Neuronal stem cell (in vitro differentiated cells): ENCODE measurements at places on chromosomes 12 and 14.
A peak's percentile ranks its signal among the peaks of the same experiment; 100 is the strongest.

GRCh38 chr12:31342286-31342685, 16.3 kb upstream of the SINHCAF start:
- H3K4me3 ChIP-seq = no peak overlapping the region
- DNase-seq = no peak
- H3K36me3 ChIP-seq = no peaks in the 10 kb centered on the region
- no peaks in the 10 kb centered on the region for H3K27me3 ChIP-seq

GRCh38 chr12:79932357-79932756, 2.5 kb downstream of the PPP1R12A start:
- H3K27me3 ChIP-seq = no peaks in the 10 kb centered on the region
- no peak for DNase-seq
- no peak overlapping the region for H3K27ac ChIP-seq
- peak overlapping the region; percentile 97 for H3K4me3 ChIP-seq
- H3K36me3 ChIP-seq = peaks cover 11% of the 10 kb centered on the region

- no peaks in the 10 kb centered on the region for H3K27me3 ChIP-seq
- no peak overlapping the region for H3K4me3 ChIP-seq
- H3K4me1 ChIP-seq = no peaks in the 10 kb centered on the region
- no peak overlapping the region for H3K27ac ChIP-seq
Observed at GRCh38 chr12:109680264-109681005, 33.2 kb upstream of the FAM222A start.

DNA sequence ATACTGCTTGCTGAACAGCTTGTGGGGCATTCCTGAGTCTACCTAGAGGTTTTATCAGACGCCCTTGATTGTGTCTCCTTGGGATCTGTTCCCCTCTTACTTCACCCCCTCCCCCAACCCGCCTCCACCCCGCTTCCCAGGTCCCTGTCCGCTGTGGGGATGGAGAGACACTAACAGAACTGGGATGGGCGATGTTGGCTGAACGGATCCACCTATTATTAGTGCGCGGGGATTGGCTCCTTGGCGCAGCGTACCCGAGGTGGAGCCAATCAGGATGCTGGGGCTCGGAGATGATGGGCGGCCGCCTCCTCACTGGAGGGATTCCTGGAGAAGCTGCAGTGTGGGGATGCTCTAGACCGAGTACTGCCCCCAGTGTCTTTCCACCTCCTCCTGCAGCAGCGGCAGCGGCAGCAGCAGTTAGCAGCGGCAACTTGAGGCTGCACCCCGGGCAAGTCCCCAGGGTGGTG, at the start of gene SYT1:
Gene SYT1, plus strand, starts transcription at position 372 of the 467 bp plus-strand sequence.
- peak within 1 kb of the TSS; percentile 78 for H3K4me3 ChIP-seq
- DNase-seq = peak; percentile 85
- peaks cover 2% of the 10 kb centered on the region for H3K4me1 ChIP-seq
- peak within 1 kb of the TSS; percentile 90 for H3K27ac ChIP-seq
- H3K36me3 ChIP-seq = no peaks in the 10 kb centered on the region

GRCh38 chr12:54958048-54958658, 26.4 kb downstream of the TESPA1 start:
- H3K4me3 ChIP-seq = no peak overlapping the region
- DNase-seq = peak; percentile 63
- H3K27ac ChIP-seq = no peak overlapping the region
- no peaks in the 10 kb centered on the region for H3K27me3 ChIP-seq
- H3K4me1 ChIP-seq = peaks cover 3% of the 10 kb centered on the region

DNA sequence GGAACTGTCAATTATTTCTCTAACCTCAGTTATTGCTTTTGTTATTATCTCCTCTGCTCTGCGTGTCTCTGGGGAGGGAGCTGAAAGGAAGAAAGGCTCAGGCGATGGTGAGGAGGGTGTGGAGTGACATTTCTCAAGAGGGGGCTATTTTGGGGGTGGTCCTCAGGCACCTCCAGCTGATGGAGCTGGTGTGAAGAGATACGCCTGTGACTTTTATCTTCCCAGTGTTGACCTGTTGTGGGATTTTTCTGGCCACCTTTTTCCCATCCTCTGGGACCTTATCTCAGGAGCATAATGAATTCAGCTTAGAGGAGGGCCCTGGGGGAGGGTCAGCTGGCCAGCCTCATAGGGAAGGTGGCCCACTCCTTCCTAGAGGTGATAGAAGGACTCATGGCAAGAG, 26.4 kb downstream of the KCNA5 start:
- H3K27ac ChIP-seq = no peak overlapping the region
- no peak for DNase-seq
- no peak overlapping the region for H3K4me3 ChIP-seq
- no peaks in the 10 kb centered on the region for H3K36me3 ChIP-seq
- peaks cover 5% of the 10 kb centered on the region for H3K27me3 ChIP-seq
- peaks cover 14% of the 10 kb centered on the region for H3K4me1 ChIP-seq

- no peaks in the 10 kb centered on the region for H3K27me3 ChIP-seq
- no peak overlapping the region for H3K4me3 ChIP-seq
- peaks cover 2% of the 10 kb centered on the region for H3K4me1 ChIP-seq
- H3K27ac ChIP-seq = no peak overlapping the region
- H3K36me3 ChIP-seq = no peaks in the 10 kb centered on the region
- DNase-seq = no peak
Observed at GRCh38 chr12:25794571-25794970, 163.9 kb upstream of the RASSF8 start.

DNA sequence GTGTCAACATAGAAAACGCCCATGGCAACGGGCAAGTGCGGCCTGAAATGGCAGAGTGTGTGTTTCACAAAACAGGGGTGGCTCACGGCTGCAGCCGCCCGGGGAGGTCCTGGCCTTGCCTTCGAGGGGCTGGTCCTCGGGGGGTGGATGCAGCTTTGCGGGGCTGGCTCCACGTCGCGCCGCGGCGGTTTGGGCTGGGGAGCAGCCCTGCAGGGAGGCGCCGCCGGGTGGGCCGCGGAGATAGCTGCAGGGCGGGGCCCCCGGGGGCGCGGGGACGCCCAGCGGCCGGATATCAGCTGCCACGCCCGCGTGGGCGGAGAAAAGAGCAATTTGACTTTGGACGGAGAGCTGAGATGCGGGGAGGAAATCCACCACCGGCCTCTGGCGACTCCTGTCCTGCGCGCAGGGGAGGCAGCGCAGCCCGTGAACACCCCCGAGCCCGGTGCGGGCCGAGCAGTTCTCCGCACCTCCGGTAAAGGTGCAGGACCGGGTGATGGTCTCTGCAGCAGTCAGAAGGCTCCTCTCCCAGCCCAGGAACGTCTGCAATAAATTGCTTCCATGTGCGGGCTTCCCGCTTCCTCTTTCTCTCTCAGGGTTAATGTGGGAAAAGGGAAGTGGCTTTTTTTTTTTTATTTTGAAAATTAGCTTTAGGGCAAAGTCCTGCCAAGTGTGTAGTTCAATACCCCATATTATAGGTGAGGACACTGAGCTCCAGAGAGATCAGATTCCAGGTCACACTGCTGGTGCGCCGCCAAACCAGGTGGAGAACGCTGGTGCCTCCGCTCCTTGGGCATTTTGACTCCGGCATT, 110.5 kb downstream of the ARF6 start:
- peak overlapping the region; percentile 33 for H3K4me3 ChIP-seq
- peaks cover 7% of the 10 kb centered on the region for H3K4me1 ChIP-seq
- H3K27me3 ChIP-seq = peaks cover 83% of the 10 kb centered on the region
- DNase-seq = peak; percentile 29

DNA sequence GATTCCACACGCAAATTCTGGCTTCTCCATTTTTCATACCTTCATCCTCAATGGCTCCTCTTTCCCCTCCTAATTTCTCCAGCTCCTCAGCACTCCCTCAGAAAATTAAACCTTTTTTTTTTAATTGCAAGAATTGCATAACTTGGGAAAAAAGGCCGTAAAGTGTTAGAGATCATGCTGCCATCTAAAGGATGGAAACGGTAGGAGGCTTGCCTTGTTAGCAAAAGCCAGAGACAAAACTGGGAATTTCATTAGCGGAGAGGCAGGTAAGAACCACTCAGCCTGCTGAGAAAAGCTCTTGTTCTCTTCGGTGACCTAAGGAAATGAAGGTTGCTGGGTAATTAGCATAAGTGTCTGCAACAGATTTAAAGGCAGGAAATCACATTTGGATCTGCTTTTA, 204.3 kb downstream of the AEBP2 start:
- peak; percentile 41 for DNase-seq
- no peaks in the 10 kb centered on the region for H3K36me3 ChIP-seq
- no peaks in the 10 kb centered on the region for H3K27me3 ChIP-seq
- no peak overlapping the region for H3K4me3 ChIP-seq

DNA sequence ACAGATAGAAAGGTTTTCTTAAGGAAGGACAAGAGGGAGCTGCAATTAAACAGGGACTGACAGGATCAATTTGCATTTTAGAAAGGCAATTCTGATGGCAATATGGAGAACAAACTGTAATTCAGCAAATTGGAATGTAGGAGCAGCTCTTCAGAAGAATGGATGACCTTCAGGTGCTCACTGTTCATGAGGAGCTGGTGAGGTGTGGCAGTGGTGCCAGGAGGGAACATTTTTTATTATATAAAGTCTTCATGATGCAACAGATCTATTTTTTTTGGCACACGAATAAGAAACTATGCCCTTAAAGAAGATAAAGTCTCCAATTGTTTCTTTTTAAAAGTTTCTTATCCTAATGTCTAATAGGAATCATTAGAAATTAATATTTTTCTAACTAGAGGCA, 151.7 kb downstream of the SLC38A4 start:
- no peak for DNase-seq
- no peaks in the 10 kb centered on the region for H3K36me3 ChIP-seq
- H3K4me3 ChIP-seq = no peak overlapping the region

DNA sequence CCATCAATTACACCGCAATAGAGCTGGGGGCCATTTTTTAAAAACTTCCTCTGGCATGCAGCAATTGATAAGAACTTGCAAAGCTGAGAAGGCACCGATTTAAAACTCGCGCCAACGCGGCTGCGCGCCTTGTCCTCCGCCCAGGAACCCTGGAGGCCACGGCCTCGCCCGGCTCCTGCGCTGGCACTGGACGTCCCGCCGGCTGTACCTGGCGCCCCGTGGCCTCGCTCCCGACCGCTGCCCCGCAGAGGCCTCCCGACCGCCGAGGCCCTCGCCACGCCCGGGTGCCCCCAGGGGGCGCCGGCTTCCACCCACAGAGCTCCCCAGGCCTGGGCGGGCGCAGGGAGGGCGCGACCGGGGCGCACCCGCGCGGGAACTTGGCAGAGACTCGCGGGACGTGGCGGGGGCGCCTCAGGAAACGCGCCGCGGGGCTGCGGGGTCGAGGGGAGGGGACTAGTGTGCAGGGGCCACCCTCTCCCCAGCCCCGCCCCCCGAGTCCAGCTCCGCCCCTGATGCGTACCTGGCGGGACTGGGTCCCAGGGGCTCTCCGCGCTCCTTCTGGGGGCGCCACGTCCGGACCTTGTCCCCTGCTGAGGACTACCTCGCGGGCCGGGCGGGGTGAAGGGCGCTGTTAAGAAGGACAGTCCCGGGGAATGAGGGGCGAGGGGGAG, 65.7 kb downstream of the TNFAIP2 start:
- no peak overlapping the region for H3K4me3 ChIP-seq
- peaks cover 2% of the 10 kb centered on the region for H3K27me3 ChIP-seq
- no peak overlapping the region for H3K27ac ChIP-seq
- no peaks in the 10 kb centered on the region for H3K36me3 ChIP-seq
- no peak for DNase-seq

- DNase-seq = no peak
- peaks cover 7% of the 10 kb centered on the region for H3K27me3 ChIP-seq
- no peak within 1 kb of the TSS for H3K27ac ChIP-seq
- H3K36me3 ChIP-seq = no peaks in the 10 kb centered on the region
- H3K4me3 ChIP-seq = peak within 1 kb of the TSS; percentile 87
Observed at GRCh38 chr12:96193725-96194575, at the start of gene ELK3. Gene ELK3, plus strand, starts transcription at chr12:96194375.

GRCh38 chr12:119178544-119179334, at the start of gene HSPB8:
Gene HSPB8, plus strand, starts transcription at chr12:119178931. Its CDS starts 382 bp downstream, at chr12:119179313.
- DNase-seq = no peak
- H3K4me1 ChIP-seq = peaks cover 25% of the 10 kb centered on the region
- H3K27ac ChIP-seq = no peak within 1 kb of the TSS
- H3K27me3 ChIP-seq = peaks cover 7% of the 10 kb centered on the region
- H3K4me3 ChIP-seq = no peak within 1 kb of the TSS

GRCh38 chr12:63078906-63079305, 72.1 kb downstream of the AVPR1A start:
- no peak for DNase-seq
- H3K4me3 ChIP-seq = no peak overlapping the region
- no peaks in the 10 kb centered on the region for H3K36me3 ChIP-seq
- no peak overlapping the region for H3K27ac ChIP-seq
- no peaks in the 10 kb centered on the region for H3K27me3 ChIP-seq

GRCh38 chr12:113197518-113198077, 12.1 kb downstream of the RITA1 start:
- no peak overlapping the region for H3K27ac ChIP-seq
- peaks cover 4% of the 10 kb centered on the region for H3K4me1 ChIP-seq
- no peaks in the 10 kb centered on the region for H3K27me3 ChIP-seq
- peaks cover 5% of the 10 kb centered on the region for H3K36me3 ChIP-seq
- H3K4me3 ChIP-seq = no peak overlapping the region
- no peak for DNase-seq

- no peak for DNase-seq
- no peaks in the 10 kb centered on the region for H3K36me3 ChIP-seq
- H3K4me3 ChIP-seq = no peak overlapping the region
- H3K27me3 ChIP-seq = peaks cover 7% of the 10 kb centered on the region
- peak overlapping the region; percentile 70 for H3K27ac ChIP-seq
- H3K4me1 ChIP-seq = no peaks in the 10 kb centered on the region
Observed at GRCh38 chr12:1918884-1919236, 408 bp upstream of the CACNA2D4 start.

GRCh38 chr12:109446-109845, 42.9 kb downstream of the IQSEC3 start:
- H3K4me3 ChIP-seq = no peak overlapping the region
- H3K4me1 ChIP-seq = no peaks in the 10 kb centered on the region
- H3K27ac ChIP-seq = peak overlapping the region; percentile 54
- H3K36me3 ChIP-seq = no peaks in the 10 kb centered on the region

- no peak for DNase-seq
- no peaks in the 10 kb centered on the region for H3K27me3 ChIP-seq
- peaks cover 4% of the 10 kb centered on the region for H3K4me1 ChIP-seq
- H3K27ac ChIP-seq = no peak overlapping the region
- no peak overlapping the region for H3K4me3 ChIP-seq
Observed at GRCh38 chr12:31248815-31249214, 77.1 kb downstream of the SINHCAF start.

DNA sequence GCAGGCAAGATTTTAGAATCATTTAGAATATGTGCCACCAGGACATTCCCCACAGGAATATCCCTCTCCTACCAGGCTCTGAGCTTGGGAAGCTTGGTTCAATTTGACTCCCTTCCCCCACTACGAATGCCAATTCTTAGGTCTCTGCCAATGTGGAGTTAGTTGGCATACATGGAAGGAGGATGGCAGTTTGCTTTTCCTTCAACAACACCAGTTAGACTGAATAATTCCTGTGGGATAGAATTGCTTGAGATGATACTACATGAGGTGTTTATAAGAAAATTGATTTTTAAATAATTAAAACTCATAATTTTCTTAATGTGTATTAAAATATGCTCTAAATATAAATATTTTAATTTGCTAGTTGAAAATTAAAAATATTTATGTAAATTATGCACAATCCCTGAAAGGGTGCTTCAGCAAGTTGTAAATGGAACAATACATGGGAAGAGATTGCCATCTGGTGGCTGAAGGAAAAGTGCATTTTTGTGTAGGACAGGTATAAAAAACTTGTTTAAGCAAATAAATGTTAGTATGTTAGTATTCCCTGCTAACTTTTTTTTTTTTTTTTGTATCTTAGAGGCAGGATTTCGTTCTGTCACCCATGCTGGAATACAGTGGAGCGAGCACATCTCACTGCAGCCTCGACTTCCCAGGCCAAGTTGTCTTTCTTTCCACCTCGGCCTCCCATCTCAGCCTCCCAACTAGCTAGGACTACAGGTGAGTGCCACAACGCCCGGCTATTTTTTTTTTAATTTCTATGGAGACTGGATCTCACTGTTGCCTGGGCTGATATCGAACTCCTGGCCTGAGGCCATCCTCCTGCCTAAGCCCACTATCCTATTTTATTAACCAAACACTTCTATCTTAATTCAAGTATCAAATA, 25.8 kb upstream of the STRAP start:
- no peak overlapping the region for H3K4me3 ChIP-seq
- H3K36me3 ChIP-seq = no peaks in the 10 kb centered on the region
- no peak overlapping the region for H3K27ac ChIP-seq
- DNase-seq = peak; percentile 56
- H3K27me3 ChIP-seq = no peaks in the 10 kb centered on the region
